Activated CD4-positive, alpha-beta T cell treated with anti-CD3 and anti-CD28 coated beads, Interleukin-10, Interleukin-2, amounts not matched to agents 100 ng/mL and 50 ng/mL, durations not matched to agents 16 hours and 8 hours (primary cell): ENCODE measurements at places on chromosomes 3 and 15.
A peak's percentile ranks its signal among the peaks of the same experiment; 100 is the strongest.

DNA sequence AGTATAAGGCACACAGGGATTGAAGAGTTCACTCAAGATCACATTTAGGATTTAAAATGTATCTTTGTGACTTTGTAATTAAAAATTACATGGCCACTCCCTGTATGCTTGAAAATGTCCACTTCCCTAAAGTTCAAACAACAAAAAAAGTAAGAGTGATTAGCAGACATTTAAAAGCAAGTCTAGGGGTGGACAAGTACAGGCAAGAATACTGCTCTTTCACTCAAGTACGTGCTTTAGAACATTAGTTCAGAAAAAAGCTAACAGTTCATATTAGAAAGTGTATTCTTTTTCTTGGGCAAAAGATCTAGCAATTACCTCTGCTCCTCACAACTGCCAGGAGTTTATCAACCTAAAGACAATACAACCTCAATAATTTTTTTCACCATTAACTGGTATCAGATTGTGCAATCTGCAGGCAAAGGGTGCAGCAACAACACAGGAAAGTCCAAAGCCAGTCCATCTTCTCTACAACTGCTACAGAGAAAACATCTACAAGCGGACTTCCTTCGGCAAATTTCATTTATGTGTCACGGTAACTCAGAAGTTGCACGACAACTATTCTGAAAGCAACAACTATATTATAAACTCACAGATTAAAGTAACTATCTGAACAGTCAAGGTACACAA, 18.1 kb downstream of the CHSY1 start:
- DNase-seq = no peak

- DNase-seq = no peak
Observed at GRCh38 chr3:50575372-50575771, 6.0 kb downstream of the HEMK1 start.

- DNase-seq = no peak
Observed at GRCh38 chr15:55268176-55268695, 21.4 kb downstream of the RAB27A start.

DNA sequence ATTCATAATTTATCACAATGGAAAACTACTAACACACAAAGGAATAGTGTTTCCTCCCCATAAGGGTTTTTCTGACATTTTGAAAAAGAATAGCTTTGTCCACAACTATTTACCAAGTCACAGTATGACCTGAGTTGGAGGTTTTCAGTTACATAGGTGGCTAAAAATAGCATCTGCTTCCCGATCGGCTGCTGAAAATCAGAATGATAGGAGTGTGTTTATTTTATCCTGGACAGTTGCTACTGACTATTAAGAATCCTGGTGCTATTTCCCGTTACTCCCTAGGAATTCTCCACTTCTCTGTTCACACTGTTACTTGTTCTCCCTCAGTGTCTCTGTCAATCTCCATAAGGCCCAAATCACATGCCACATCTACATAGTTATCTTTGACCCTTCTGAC, 353.9 kb upstream of the RARB start:
- no peak for DNase-seq

DNA sequence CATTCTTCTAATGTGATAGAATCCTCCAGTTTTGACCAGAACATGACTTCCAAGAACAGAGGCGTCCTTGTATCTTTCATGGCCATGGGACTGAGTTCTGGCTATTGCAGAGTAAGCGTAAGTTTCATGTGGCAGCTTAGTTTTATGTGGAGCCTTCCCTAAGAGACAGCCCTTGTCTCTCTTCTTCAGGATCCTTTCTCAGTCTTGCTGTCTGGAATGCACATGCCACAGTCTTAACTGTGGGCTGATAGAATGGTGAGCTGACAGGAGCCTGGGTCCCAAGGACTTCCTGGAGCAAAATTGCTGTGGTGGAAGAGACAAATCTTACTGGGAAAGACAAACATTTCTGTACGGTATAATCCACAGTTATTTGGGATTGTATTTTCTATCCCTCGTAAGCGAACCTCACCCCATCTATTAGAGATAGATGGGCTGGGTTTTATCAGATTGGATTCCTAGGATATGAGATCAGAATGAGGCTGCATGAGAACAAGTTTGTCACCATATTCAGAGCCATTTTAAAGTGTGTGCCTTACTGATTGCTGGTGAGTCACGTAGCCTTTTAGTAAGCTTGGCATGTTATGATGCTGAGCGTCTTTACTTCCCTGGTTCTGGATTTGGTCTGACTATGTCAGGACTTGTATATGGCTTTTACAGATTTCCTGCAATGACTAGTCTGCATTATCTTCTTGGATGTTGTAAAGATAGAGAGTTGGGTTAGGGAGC, 32.8 kb downstream of the CDIN1 start:
- no peak for DNase-seq

GRCh38 chr3:139295040-139295439, 48.8 kb upstream of the MRPS22 start:
- DNase-seq = no peak

DNA sequence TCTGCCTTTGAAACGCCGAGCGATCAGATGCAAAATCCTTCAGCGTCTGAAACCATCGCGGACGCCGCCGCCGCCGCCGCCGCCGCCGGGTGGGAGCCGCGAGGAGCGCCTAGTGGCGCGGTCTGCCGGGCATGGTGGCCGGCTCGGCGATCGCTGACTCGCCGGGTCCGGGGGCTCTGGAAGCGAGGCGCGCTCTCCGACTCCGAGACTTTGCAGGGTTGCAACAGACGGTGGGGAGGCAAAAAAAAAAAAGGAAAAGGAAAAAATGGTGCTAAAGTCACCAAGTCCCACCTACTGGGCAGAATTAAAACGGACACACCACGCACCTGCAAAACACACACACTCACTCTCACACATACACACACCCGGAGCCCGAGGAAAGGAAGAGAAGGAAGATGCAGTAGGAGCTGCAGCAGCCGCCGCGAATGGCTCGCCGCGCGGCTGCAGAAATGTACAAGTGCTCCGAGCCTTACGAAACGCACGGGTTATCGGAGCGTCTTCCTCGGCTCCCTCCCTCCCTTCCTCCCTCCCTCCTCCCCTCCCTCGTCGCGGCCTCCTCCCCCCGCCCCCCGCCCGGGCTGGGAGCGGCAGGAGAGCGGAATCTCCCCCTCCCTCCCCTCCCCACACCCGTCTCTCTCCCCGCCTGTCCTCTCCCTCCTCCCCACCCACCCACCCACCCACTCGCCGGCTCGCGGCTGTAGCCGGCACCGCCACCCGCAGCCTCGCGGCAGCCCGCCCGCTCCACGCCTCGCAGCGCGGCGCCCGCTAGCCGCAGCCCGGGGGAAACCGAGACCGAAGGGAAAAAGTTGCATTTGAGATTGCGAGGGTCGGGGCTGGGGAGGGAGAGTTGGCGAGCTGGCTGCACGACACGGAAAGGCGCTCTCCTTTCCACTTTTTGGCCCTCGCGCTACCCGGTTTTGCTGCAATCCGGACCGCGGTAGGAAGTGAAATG, at the start of gene NTRK3:
NTRK3 (minus strand) TSS at position 461 of the 952 bp plus-strand sequence. CDS start 586 bp downstream, outside the sequence.
- DNase-seq = peak; percentile 11

DNA sequence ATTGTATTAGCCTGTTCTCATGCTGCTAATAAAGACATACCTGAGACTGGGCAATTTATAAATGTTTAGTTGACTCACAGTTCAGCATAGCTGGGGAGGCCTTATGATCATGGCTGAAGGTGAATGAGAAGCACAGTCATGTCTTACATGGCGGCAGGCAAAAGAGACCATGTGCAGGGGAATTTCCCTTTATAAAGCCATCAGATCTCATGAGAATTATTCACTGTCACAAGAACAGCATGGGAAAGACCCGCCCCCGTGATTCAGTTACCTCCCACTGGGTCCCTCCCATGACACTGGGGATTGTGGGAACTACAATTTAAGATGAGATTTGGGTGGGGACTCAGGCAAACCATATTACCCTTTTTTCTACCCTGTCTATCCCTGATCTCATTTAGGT, 51.5 kb upstream of the MYZAP start:
- no peak for DNase-seq

DNA sequence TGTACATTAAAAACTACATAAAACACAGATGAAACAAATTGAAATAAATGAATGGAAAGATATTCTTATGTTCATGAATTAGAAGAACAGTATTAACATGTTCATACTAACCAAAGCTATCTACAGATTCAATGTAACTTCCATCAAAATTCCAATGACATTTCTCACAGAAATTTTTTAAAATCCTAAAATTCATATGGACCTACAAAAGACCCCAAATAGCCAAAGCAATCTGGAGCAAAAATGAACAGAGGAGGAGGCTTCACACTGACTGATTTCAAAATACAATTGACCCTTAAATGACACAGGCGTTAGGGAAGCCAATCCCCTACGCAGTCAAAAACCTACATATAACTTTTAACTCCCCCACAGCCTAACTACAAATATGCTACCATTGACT, 39.4 kb downstream of the KPNA1 start:
- no peak for DNase-seq

DNA sequence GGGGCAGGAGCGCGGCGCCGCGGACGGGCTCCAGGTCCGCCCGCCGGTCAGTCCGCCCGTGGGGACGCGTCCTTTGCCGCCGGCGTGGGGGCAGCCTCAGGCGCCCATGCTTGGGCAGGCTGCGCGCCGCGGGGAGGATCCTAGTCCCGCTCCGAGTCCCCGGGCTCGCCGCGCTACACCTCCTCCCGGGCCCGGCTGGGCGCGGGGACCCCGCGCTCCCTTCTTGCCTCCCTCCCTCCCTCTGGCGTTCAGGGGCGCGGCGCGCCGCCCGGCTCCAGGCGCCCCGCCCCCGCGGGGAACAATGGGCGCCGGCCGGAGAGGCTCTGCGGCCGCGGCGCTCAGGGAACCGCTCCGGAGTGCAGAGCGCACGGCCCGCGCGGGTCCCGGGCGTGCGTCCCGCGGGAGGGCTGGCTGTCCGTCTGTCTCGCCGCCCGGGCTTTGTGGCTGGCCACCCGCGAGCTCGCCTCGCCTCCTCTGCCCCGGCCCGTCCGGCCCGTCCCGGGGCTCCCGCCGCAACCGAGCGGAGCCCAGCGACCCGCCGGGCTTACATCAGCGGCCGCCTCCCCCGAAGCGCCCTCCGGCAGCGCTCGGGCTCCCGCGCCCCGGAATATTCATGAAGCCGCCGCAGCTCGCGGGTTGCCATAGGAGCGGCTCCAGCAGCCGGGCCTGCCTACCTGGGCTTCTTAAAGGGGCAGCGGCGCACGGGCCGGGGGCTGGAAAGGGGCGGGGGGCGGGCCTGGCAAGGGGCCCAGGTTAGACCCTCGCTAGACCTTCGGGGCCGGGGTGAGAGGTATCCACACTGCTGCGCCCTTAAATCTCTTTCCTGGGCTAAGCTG, at the start of gene HCN4:
HCN4 (minus strand) TSS at position 658 of the 836 bp plus-strand sequence. CDS start 688 bp downstream, outside the sequence.
- no peak for DNase-seq

- no peak for DNase-seq
Observed at GRCh38 chr15:67156834-67157233, 91.4 kb downstream of the SMAD3 start.

- DNase-seq = no peak
Observed at GRCh38 chr3:30577788-30578187, 28.6 kb upstream of the TGFBR2 start.

DNA sequence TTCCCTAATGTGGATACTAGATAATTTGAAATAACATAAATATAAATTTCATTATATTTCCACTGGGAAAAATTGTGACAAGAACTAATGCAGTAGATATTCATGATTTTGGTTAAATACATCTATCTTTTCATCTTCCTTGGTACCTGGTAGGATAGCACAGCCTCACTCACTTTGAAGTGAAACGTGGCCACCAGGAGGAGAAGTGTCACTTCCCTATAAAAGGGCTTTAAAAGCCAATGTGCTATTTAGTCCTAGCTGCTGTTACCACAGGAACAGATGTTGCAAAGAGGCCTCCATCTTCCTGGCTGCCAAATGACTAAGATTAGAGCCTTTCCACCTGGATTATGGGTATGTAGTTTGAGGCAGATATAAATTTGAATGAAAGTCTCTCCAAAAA, 140.0 kb downstream of the PLOD2 start:
- DNase-seq = no peak

DNA sequence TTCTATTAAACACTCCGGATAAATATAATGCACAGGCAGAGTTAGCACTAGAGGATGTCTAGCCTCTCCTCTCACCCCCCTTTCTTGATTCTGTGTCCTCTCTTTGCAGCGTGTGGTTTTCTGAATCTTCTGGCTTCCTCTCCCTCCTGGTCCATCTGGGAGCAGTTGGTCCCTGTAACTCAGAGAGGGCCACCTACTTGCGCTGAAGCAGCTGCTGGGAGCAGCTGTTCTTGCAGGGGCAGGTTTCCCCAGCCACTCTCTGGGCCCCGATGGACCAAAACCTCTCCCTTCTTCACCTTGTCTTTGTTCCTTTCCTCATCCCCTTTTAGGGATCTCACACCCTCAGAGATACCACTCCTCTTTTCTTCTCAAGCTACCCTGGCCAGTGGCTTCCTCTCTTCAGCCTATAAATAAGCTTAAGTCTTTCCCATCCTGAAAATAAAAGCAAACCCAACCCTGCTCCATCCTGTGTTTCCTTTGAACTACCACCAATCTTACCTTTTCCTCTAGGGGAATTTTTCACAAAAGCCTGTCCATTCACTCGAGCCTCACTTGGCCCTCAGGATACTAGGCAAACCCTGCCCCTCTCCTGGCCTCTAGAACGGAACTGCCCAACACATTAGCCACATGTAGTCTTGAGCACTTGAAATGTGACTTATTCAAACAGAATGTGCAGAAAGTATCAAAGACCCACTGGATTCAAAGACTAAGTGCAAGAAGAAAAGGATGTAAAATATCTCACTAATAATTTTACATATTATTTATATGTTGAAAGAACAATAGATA, 59.7 kb downstream of the STARD5 start:
- DNase-seq = no peak

DNA sequence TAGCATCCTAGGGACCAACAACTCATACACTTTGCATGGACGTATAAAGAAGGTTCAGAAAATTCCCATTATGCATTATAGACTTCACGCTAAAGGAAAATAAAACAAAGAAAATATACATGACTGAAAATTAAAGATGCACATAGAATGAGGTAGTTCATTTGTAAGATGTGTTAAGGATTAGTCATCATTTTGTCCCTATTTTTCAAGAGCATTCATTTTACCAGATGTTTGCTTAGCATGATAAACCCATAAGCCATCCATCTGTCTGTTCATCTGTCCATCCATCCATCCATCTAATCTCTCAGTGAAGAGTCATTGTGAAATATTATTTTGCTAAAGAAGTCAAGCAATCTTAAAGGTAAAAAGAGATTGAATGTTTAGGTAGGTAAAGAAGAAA, 80.3 kb downstream of the TFG start:
- DNase-seq = no peak

DNA sequence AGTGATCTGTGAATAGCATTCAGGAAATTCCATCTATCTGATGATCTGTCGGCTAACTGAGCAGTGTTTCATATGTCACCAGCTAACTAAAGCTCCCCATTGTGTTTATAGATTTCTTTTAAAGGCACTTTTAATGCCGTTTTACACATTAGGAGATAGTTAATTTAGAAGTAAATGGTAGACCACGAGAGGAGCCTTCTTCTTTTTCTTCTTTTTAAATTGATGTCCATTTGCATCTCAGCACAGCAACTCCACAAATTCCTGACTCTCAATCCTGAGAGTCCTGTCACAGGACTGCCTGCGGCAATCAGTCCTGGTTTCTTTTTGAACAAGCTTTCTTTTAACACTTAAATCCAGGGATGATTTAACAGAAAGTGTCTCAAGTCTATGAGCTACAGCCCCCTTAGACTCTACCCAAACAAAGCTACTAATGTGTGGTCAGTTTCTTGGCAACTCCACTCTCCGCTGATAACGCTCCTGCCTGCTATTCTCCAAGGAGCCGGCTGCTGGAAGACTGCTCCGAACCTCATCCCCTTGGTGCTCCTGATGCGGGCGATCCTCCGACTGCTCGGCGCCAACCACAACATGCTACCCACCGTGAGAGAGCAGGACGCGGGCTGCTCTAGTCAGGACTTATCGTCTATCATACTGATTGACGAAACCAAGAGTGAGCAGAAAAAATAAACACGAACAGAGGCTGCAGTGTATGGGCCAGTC, 421.4 kb downstream of the MECOM start:
- no peak for DNase-seq
